Stimulated activated CD4-positive, alpha-beta T cell treated with anti-CD3 and anti-CD28 coated beads, Interleukin-12 subunit alpha, Interleukin-12 subunit beta, amount 100 ng/mL, for 24 hours (primary cell): ENCODE measurements at places on chromosomes 7 and 10.

DNA sequence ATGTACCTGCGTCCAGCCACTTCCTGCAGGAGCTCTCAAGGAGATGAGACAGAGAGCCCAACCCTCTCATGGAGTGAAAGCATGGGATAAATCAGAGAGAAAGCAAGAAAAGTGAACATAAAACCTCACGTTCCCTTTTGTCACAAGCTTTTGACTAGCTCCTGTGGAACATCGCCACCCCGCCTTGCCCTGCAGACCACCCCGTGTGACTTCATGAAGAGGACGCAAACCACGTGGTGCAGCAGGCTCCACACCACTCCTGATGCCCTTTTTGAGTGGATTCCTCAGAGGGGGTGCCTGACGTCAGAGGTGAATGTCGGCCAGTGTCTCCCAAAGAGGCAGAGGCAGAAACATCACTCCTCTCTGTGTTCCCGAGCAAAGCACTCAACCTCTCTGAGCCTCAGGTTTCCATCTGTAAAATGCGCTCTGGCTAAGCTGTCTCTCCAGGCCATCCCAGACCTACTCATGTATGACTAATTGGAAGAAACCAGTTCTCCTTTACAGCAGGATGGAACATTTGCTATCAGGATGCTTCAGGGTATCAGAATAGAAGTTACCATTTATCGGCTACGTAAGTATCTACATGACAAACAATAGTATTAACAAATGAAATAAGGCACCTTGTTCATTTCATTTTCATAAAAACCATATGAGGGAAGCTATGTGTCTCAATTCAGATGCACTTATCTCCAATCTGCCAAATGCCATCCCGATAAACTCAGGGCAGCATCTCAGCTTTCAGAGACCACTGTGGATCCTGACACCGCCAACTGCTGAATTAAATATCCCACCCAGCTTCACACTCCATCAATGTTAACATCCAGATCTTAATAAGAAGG is 5.3 kb downstream of the ZNF488 start:
- DNase-seq, result no peak

GRCh38 chr7:16062269-16062668 is 359.1 kb downstream of the CRPPA start:
- DNase-seq, result no peak

GRCh38 chr7:94832051-94832450 is 75.3 kb upstream of the PPP1R9A start:
- DNase-seq, result no peak

- no peak for DNase-seq
Measured at GRCh38 chr10:60944058-60944909, at the start of gene RHOBTB1. RHOBTB1 (minus strand) TSS chr10:60944185; CDS start chr10:60911542, 32,643 bp downstream.

GRCh38 chr7:151623766-151624165 is 104.1 kb upstream of the RHEB start:
- DNase-seq, result no peak

- no peak for DNase-seq
Measured at GRCh38 chr10:23111517-23112286, 16.3 kb downstream of the MSRB2 start.

DNA sequence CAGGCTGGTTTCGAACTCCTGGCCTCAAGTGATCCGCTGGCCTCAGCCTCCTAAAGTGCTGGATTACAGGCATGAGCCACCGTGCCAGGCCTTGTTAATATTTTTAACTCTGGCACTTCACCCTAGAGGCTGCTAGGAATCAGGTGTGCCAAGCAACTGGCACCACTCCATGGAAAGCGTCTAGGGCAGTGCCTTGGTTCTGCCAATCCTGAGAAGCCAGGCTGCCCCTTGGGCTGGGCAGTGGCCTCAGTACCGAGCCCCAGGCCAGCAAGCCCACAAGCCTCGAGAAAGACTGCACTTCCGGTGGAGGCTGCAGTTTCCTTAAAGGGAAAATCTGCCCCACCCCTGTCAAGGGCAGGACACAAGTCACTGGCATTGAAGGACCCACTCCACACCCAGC is 11.3 kb downstream of the ALKBH4 start:
- no peak for DNase-seq

GRCh38 chr7:139576179-139576973 is 52.9 kb downstream of the CLEC2L start:
- DNase-seq, result no peak

- no peak for DNase-seq
Measured at GRCh38 chr7:114508086-114508485, 93.5 kb downstream of the FOXP2 start.

DNA sequence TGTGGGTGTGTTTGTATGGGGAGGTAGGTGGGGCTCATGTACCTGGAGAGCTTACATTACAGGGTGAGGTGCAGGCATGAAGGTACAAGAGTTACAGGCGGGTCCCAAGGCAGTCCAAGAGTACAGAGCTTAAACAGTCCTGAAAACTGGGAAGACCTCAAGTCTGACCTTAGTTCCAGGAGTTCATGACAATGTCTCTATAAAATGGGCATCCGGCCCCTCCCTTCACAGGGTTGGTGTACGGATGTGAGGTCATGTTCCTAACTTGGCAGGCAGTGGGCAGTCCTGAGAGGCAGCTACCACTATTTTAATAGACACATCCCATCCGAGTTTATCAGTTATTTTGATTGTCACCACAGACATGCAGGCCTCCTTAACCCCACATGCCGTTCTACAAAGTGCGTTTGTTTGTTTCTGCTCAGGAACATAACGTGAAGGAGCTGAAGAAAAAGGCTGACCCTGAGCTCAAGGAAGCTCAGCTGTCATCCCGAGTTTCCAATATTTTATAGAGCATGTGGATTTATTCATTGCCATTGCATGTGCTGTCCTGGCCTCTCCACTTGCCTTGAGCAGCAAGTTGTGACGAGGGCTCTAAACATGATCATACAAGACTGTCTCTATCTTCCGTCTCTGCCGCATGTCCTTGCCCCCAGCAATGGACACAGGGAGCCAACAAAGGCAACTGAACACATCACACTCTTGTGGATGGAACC is 647.5 kb upstream of the IGFBP3 start:
- DNase-seq, result no peak

- no peak for DNase-seq
Measured at GRCh38 chr7:142833174-142834048, 21.5 kb upstream of the EPHB6 start.

DNA sequence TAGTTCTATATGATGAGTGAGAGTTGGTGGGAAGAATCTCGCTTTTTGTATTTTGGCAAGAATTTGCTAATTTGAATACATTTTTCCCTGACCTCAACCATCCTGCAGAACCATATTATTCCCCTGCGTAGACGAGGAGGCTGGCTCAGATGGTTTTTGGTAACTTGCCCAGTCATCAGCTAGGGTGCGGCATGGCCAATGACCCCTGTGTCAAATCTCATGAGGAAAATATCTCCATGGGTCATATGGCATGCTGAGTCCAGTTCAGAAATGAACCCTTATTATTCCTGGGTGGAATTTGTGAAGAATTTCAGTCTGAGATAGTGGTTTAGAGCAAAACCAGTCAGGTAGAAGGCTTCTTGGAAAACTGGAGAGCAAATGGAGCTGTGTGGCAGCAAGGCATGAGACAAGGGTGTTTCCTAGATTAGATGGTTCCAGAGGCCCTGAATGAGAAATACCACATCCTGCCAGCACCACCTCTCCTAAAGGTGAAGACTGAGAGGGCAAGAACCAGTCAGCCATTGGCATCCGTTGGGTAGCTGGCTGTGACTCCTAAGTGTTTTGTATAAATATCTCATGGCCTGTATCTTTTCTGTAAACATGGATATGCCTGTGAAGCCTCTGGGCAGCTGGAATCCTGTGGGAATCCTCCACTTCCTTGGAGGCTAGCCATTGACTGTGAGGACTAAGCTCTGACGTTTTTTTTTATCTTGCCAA is 5.8 kb upstream of the UPP1 start:
- DNase-seq, result no peak

DNA sequence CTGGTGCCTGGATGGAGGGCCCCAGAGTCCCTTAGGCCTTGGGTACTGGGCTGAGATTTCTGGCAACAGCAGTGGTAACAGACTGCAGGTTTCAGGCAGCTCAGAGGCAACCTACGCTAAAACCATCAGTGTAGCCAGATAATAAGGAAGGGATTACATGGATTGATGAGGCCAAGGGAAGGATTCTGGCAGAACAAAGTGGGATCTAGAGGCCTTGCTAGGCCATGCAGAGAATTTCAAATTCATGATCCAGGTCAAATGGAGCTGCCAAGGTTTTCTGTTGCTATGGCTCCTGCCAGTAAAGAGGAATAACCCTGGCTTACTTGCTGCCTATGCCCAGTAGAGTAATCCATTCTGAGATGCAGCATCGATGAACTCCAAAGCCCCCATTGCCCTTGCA is 445.7 kb downstream of the ADRA2A start:
- no peak for DNase-seq

- DNase-seq, result no peak
Measured at GRCh38 chr10:70478191-70479164, at the start of gene PALD1. PALD1 (plus strand) TSS chr10:70478767; CDS start chr10:70525952, 47,185 bp downstream.

GRCh38 chr10:28082316-28082715 is 83.4 kb upstream of the ODAD2 start:
- no peak for DNase-seq

GRCh38 chr10:1142596-1142995 is 86.4 kb downstream of the WDR37 start:
- DNase-seq, result no peak

DNA sequence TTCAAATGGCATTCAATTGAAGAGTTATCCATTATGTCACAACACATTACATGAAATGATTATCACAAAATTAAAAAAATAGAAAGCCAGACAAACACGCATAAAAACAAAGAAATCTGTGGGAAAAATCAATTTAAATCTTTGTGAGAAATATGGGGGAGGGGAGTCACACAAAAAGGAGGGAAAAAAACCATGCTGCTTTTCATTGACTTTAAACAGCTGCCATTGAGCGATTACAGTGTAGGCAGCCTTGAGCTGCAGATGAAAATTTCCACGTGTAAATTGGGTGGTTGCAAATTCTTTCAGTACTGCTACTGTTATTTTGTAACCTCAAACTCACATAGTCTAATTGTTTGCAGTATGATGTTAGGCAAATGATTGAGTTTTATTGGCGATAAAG is 889.9 kb upstream of the PHF14 start:
- DNase-seq, result no peak

DNA sequence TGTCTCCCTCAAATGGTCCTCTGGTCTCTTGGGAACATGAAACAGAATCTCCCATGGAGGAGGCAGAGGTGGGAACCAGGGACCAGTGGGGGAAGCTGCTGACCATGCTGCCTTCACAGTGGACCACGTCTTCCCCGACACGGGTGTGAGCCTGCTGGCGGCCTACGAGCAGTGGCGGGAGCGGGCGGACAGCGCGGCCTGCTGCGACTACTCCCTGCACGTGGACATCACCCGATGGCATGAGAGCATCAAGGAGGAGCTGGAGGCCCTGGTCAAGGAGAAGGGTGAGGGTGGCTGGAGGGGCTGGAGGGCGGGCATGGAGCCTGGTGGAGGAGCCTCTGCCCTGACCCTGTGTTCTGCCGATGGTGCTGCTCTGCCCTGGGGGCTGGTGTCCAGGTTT is 8.0 kb downstream of the DPYSL4 start:
- no peak for DNase-seq

GRCh38 chr7:15765753-15766152 is 79.3 kb upstream of the MEOX2 start:
- DNase-seq, result no peak

DNA sequence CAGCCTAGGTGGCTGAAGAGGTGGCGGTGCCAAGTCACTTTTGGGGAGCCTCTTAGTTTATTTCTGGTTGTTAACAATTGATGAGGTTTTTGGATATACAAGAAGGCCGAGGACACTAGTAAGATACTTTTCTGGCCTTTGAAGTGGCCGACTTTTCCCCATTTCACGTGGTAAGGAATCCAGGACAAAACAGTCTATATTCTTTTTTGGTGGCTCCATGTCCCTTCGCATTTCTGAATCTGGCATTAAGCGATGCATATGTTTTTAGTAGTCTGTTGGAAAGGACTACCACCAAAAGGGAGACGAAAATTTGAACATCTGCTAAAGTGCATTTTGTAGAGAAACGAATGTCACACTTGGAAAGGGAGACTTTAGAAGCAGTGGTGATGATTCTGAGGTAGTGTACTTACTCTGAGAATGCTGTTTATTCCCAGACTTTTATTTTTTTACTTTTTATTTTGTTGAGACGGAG is 1.5 kb downstream of the MLLT10 start:
- no peak for DNase-seq
